ENCODE measurements at places on chromosomes 1 and 21.

DNA sequence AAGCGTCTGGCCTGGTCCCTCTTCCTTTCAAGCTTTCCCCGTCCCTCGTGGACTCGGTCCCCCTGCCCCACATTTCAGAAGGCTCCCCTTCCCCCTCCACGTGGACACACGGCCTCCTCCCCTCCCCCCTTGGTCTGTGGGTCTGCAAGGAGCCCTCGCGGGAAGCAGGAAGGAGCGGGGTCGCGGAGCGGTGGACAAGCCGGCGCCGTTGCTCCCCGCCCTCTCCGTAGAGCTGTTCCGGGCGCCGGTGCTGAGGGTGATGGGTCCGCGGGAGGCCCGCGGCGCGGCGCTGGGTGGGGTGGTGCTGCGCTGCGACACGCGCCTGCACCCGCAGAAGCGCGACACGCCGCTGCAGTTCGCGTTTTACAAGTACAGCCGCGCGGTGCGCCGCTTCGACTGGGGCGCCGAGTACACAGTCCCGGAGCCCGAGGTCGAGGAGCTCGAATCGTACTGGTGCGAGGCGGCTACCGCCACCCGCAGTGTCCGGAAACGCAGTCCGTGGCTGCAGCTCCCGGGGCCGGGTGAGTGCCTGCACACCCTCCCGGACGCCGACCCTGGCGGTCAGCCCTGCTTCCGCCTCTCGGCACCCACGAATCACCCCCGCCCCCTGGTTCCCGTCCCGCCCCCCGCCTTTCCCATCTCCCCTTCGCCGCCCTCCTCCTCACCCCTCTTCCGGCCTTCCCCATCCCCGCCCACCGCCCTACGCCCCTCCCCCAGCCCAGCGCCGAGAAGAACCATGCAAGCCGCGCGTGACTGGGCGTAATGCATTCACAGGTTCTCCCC lies 5.3 kb downstream of the FCRLB start:
- DNase-seq = peak; percentile 93

GRCh38 chr1:167455786-167456446 lies 62.4 kb downstream of the CD247 start:
- DNase-seq = peak; percentile 2

- DNase-seq = no peak
These were observed 608.7 kb upstream of the PLXNA2 start for GRCh38 chr1:208852911-208853310.

- DNase-seq = peak; percentile 89
These were observed 101.7 kb downstream of the BCAR3 start for GRCh38 chr1:93579891-93580290.

DNA sequence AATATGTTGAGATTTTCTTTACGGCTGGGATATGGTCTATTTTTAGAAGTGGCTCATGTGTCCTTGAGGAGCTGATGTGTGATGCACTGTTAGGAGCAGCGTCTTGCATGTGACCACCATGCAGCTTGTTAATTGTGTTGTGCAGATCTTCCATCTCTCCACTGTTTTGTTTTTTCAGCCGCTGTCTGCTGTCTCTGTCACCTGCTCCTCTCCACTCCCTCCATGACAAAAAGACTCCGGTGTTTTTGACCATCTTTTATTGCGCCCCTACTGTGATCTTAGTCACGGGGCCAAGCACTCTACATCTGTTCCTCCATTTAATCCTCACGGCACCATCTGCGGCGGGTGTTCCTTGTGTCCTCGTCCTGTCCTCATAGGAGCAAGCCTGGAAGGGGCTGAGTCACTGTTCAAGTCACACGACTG lies 51.8 kb downstream of the ADARB1 start:
- DNase-seq = no peak

- no peak for DNase-seq
These were observed at the start of gene HES3 for GRCh38 chr1:6243993-6244392. Gene HES3, plus strand, starts transcription at chr1:6244179. Its CDS starts 187 bp downstream, at chr1:6244366.

- no peak for DNase-seq
These were observed 10.6 kb upstream of the CAPZB start for GRCh38 chr1:19495799-19496526.

DNA sequence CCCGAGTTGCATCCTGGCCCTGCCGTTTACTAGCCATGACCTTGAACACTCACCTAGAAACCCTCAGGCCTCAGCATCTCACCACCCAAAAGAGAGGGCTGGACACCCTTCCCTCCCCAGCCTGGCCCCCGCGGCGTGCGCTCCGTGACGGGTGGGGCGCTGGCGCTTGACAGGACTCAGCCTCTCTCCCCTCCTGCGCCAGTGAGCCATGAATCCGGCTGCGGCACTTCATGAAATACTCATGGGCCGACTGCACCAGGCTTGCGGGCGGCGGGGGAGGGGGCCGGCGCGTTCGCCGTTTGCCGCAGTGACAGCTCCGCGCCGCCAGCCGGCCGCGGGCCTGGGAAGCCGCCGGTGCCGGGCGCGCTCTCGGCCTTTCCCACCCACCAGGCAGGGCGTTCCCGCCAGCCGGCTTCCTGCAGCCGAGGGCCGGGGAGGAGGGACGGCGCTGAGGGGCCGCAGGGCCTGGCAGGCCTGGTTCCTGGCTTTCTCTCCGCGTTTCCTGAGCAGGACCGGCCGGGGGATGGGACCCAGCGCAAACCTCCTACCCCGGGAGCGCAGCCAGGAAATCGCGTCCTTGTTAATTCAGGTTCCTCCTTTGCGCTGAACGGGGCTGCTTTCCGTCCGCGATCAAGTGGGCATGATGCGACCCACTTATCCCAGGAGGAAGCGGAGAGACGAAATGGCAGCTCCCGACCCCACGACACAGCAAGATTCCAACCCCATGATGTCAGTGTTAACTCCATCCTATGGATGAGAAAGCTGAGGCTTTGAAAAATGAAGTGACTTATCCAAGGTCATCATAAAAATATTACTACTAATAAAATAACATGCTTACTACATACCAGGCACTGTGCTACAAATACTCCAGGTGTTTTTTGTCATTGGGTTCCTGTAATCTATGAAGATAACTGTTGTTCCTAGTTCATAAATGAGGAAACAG lies 9.1 kb upstream of the LUZP1 start:
- peak; percentile 78 for DNase-seq

GRCh38 chr1:91578320-91579109 lies 77.9 kb downstream of the CDC7 start:
- no peak for DNase-seq

DNA sequence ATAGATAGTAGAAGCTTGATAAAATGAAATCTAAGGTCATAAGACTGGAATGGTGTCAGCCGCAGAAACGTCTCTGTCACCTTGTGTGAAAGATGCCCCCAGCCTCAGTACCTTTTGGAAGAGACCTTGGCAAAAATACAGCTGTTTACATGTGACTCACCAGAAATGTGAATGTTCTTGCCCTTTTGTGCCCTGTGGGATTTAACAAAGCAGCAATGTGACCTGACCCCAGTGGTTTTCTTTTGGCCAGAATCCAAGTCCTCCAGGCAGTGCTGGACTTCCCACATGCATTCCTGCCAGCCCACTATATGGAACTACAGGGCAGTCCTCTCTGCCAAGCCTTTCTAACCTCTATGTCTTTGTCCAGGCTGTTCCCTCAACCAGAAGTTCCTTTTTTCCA lies 27.2 kb upstream of the LRRC8C start:
- peak; percentile 88 for DNase-seq

DNA sequence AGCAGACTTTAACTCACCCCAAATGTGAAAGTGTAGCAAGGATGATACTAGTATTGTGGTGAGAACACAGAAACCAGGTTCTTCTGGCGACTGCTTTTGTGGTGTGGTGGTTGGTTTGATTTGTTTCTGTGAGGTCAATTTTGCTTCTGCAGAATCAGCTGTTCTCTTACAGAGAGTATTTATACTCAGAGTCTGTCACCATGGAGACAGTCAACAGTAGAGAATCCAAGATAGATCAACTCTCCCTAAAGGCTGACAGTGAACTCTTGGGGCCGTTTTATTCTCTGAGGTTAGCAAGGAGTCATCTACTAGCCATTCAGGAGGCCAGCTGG lies at the start of gene CFAP107:
Gene CFAP107, plus strand, starts transcription at position 209 of the 332 bp plus-strand sequence. CDS start 231 bp downstream, outside the sequence.
- no peak for DNase-seq

- DNase-seq = no peak
These were observed 29.2 kb downstream of the MAN1C1 start for GRCh38 chr1:25645637-25646400.

DNA sequence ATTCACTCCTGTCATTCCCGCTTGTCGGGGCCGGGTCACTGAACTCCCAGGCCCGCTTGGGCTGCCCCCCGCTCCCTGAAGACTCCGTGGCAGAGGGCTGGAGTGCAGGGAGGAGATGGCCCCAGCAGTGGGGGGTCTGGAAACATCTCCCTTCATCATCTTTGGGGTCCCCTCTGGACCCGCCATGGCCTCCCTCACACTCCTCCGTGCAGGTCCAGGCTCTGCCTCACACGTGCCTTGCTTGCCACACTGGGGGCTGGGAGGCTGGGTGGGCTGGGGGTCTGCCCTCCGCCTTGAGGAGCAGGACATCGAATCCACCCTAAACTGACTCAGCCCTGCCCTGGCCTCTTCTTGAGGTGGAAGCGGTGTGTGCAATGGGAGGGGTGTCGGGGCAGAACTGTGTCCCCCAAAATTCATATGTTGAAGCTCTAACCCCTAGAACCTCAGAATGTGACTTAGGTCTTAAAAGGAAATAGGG lies 35.2 kb downstream of the POFUT2 start:
- DNase-seq = no peak

GRCh38 chr1:92317836-92318493 lies 19.1 kb downstream of the RPAP2 start:
- DNase-seq = peak; percentile 12

GRCh38 chr1:177780096-177780700 lies 189.7 kb downstream of the SEC16B start:
- peak; percentile 79 for DNase-seq

- DNase-seq = no peak
These were observed 192.5 kb upstream of the FOXD3 start for GRCh38 chr1:63129855-63130254.

DNA sequence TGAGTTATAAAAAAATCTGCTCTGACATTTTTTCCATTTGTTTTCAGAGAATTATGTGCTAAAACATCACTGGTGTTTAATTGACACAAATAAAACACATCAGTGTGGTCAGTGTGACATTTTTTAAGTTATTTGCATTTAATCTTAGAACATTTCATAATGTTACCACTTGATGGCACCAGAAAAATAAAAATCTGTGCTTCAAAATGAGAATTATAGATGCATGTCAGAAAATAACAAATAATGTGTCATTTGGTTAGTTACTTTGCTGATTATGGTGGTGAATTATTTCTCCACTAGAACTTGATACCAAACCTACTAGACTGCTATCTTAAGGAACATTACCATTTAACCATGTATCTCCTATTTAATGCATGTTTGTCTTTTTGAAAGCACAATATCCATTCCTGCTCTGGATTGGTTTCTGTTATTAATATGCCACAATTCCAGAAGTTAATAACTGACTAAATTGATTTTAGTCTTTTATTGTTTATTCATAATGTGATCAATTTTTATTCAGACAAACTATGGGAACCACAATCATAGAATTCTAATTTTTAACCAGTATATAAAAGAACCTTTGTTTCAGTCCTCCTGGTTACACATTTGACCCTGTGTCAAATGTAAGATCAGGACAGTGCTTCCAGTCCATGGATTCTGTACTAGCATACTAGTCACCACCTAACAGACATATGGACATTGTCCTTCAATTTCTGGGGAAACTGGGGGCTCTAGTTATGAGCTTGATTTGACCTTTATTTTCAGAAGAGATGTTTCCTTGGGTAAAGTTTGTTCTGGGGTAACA lies 81.0 kb downstream of the RPS6KC1 start:
- DNase-seq = peak; percentile 13

GRCh38 chr1:29312469-29313461 lies 76.4 kb downstream of the PTPRU start:
- DNase-seq = no peak

DNA sequence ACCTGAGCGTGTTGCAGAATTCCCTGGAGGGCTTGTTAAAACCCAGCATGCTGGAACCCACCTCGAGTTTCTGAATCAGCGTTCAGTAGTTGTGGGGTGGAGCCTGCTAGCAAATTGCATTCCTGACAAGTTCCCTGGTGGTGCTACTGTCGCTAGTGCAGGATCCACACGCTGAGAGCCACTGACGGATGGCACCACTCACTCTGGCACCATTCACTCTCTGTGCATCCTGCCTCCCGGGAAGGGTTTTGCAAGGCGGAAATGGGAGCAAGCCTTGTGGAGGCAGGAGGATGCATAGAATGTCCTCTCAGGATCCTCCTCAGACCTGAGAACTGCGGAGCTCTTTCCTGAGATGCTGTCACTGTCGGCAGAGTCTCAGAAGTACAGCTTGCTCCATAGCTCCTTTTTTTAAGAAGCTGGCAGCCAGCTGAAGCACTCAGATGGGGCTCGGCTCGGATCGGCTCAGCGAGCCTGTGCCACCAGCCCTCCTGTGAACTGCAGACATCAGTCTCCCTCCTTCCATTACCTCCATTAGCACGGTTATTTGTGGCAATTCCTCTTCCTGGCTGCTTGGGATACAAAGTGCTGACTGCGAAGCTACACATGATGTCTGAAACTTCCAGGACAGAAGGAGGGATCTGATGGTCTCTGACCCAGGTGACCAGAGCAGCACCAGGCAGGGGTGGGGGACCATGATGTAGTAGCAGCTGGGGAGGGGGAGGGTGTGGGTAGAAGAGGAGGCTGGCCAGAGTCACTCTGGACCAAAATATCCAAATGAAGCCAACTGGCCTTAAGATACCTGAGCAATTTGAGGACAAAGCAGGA lies 89.6 kb downstream of the C1orf94 start:
- DNase-seq = no peak

DNA sequence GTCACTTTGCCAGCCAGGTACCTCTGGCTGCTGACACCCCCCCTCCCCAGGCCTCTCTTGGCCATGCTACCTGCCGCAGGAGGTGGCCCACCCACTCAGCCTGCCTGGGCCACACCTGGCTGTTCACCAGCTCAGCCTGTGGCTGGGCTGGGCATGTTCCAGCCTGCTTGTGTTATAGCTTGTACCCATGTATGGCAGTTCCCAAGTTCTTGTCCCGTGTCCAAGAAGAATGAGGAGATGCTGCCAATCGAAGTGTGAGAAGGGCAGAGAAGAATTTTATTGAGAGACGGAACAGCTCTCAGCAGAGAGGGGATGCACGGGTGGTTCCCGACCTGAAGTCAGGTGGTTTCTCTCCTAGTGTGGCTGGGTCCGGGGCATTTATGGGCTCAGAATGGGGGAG lies 3.9 kb upstream of the MMEL1 start:
- DNase-seq = no peak

DNA sequence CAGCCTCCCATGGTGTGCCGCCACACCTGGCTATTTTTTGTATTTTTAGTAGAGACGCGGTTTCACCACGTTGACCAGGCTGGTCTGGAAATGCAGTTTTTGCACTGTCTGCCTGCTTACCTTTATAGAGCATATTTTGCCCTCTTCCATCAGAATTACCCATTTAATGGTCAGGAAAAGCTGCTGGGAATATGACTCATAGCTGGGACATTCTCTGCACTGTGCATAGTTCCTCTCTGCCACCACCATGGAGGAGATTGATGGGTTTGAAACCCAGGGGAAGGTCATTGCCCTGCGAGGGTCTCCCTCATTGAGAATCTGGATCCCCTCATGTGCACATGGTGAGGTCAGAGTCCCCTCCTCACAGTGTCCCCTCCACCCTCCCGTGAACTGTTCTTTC lies 32.1 kb downstream of the MX1 start:
- no peak for DNase-seq

Measured in cardiac fibroblast (primary cell).